ENCODE measurements at places on chromosomes 2 and 18.

DNA sequence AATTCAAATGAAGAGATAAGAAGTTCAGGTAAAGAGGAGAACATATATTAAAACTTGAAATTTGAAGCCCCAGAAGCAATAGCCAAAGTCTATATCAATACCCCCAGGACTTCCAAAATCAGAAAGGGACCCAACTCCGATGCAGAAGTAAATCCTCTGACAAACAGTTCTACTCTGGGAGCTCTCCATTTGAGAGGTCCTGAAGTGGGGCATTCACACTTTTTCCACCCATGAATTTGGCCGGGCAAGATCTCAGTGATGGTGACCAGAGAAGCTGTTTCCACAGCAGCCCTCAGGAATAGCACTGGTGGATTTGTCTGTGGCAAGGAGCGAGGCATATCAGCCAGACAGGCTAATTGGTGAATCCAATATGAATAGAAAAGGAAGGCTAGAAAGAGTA lies 313.6 kb upstream of the MC4R start:
- DNase-seq = no peak

- DNase-seq = peak; percentile 31
Observed at GRCh38 chr2:238256594-238257104, 16.8 kb upstream of the HES6 start.

- DNase-seq = no peak
Observed at GRCh38 chr2:133654949-133655348, 86.7 kb upstream of the NCKAP5 start.

DNA sequence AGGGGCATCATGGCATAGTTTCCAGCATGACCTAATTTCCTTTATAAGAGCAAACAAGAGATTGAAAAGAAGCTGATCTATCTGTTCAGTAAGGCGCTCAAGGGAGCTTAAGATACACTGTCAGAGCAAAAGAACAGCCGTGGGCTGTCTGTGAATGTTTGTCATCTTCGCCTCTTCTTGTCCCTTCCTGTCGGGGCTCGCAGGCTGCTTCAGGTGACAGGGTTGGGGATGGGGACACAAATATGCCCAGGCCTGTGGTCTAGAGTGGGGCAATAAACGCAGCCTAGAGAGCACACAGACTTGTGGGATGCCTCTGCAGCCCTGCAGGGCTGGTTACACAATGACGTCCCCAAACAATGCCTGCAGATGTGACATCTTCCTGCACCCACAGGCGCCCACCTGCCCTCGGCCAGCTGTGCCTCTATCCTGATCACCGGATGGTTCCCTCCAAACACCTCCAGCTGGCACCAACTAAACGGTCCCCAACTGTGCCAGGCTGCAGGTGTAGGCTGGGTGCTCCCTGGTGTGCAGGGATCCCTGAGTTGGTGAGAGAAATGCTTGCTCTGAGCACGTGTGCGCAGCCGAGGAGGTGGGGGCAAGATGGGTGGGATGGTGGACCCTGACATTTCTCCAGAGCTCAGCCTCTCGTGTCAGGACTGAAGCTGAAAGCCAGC lies 72.8 kb downstream of the EDAR start:
- DNase-seq = no peak

DNA sequence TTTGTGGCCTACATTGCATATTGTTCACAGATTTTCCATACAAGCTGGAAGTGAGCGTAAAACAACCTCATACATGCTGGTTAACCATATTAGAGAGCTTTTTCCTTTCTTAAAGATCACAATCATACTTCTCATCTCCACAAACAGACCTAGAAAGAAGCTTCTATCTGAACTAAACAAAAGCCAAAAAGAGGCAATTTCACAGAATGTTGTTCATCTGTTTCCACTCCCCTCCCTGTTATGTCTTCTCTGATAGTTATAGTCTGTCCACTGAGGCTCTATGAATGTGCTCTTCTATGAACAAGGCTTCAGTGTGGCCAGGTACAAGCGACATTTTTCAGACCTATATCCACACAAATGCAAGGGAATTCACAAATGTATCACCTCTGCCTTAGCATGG lies 63.4 kb downstream of the LDAH start:
- no peak for DNase-seq

DNA sequence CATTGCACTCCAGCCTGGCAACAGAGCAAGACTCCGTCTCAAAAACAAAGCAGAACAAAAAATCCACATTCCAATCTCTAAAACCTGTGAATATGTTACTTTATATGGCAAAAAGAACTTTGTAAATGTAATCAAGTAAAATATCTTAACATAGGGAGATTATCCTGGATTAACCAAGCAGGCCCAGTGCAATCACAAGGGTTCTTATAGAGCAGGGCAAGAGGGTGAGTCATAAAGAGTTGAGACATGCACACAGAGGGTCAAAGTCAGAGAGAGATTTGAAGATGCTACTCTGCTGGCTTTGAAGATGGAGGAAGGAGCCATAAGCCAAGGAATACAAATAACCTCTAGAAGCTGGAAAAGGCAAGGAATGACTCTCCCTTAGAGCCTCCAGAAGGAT lies 60.9 kb upstream of the SLC9A2 start:
- no peak for DNase-seq

- DNase-seq = peak; percentile 80
Observed at GRCh38 chr2:216574046-216574445, 59.2 kb upstream of the IGFBP2 start.

DNA sequence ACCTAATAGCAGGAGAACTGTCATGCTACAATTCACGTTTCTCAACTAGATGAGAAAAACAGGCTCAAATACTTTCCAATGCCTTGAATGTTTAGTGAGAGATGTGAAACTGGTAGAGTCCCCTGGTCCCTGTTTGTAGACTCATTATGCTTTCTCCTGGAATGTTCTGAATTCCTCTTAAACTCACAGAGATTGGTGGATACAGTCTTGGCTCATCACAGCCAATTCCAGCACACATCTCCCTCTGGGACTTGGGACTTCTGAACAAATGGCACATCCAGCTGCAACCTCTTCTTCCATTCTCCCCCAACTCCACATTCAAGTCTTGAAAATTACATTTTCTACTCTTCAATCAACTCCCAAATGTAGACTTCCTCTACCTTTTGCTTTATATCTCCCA lies 58.4 kb upstream of the NT5C1B start:
- DNase-seq = no peak

DNA sequence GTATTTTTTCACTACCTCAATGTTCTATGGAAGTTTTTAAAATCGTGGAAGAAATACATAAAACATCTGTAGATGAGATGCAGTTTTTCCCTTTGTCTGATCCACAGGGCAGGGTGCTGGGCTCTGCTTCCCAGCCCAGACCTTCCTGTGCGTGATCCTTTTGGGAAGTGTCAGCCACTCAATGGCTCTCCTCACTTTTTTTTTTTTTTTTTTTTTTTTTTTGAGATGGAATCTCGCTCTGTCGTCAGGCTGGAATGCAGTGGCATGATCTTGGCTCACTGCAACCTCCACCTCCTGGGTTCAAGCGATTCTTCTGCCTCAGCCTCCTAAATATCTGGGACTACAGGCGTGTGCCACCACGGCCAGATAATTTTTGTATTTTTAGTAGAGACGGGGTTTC lies 32.8 kb downstream of the SOWAHC start:
- DNase-seq = no peak

DNA sequence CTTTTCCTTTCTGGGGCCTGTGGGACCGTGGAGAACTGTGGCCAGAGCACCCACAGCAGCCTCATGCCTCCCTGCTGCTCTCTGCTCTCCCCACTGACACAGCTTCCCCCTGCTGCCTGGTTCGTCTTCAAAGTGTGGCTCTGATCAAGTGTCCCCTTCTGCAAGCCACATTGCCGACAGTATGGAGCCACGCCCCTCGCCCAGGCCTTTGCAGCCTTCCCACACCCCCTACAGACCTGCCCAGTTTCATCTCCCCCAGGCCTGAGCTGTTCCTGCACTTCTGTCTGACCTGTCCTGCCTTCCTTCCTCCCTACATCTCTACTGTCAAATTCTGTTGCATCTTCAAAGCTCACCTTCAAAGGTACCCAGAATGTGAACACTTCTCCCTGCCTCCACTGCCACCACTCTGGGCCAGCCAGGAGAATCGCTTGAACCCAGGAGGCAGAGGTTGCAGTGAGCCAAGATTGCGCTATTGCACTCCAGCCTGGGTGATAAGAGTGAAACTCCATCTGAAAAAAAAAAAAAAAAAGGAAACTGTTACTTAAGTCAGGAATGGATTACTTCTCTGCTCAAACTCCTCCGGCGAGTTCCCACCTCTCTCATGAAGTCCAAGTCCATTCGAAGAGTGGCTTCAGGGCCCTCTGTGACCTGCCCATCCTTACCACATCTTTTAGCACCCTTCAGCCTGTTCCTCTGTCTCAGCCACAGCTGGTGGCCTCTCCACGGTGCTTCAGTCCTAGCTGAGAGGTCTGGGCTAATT lies 29.0 kb upstream of the CATIP start:
- DNase-seq = no peak

GRCh38 chr2:36819095-36819711 lies 122.7 kb downstream of the VIT start:
- DNase-seq = no peak
